SW 1271 (cell line): ENCODE measurements at places on chromosomes 7 and 10.

DNA sequence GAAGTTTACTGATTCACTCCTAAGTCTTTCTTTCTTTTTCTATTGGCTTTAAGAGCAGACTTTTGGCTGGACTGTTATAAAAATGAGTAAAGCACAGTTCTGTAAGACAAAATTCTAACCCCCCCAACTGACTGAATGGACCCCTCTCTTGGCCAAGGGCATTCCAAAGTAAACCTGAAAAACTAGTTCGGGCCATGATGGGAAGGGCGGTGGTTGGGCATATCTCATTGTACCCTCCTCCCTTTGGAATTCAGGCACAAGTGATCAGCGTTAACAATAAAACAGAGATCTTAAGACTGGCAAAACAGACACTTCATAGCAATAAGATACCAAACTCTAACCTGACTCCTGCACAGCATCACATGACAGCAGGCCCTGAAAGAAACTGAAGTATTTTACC is 6.1 kb upstream of the KIF20B start:
- DNase-seq = no peak

GRCh38 chr7:37349979-37350590 is 98.6 kb downstream of the ELMO1 start:
- DNase-seq = no peak

GRCh38 chr7:75905785-75906604 is 9.0 kb upstream of the POR start:
- no peak for DNase-seq

GRCh38 chr7:114048386-114049235 is 129.8 kb upstream of the PPP1R3A start:
- DNase-seq = peak; percentile 23

DNA sequence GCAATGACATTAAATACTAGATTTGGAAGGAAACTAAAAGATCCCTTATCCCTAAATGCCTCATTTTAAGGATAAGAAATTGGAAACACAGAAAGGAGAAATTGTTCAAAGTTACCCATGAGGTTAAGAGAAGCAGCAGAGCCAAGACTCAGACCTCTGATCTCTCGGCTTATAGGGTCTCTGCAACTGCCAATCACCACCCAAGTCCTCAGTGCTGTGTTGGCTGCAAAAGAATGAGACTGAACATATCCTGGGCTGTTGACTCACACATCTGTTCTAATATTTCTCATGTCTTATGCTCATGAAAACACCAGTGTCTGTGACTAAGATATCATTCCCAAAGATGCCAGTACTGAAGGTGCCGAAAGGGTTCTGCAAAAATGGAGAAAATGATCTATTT is 153.3 kb downstream of the XPNPEP1 start:
- no peak for DNase-seq

- DNase-seq = no peak
These were observed 7.1 kb upstream of the RBM20 start for GRCh38 chr10:110636932-110637557.

DNA sequence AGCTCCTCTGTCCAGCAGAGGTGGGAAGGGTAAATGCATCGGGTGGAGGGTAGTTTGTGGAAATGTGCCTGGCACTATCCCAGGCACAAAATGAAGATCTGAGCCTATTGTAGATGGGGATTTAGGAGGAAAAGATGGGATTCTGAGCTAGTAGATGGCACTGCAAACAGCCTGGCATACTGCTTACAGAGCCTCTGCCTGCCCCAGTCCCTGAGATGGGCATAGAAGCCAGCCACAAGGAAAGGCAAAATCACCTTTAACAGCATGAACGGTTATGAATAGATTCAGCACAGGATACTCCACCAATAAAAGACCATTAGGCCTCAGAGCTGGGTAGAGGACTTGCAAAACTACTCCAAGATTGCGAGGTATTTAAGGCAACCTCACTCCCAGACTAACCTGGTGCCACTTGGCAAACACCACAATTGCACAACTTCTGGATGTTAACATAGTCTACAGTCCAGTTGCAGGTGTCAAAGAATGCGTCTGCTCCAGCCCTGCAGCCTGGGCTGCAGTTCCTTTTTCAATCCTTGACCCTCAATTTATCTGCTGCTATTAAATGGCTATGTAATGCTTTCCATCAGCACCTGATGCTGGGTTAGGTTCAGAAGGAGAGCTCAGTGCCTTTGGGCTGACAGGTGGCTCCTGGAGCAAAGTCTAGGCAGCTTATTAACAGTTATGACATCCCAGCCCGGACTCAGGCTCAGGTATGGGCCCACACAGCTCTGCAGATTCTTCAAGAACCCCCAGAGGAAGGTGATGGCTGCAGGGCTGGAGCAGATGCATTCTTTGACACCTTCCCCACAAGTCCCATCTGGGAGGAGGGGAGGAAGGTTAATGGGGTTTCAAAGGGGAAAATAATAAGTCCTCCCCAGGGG is 34.0 kb downstream of the CDHR3 start:
- no peak for DNase-seq

- no peak for DNase-seq
These were observed 57.8 kb upstream of the PDCD4 start for GRCh38 chr10:110813743-110814472.

DNA sequence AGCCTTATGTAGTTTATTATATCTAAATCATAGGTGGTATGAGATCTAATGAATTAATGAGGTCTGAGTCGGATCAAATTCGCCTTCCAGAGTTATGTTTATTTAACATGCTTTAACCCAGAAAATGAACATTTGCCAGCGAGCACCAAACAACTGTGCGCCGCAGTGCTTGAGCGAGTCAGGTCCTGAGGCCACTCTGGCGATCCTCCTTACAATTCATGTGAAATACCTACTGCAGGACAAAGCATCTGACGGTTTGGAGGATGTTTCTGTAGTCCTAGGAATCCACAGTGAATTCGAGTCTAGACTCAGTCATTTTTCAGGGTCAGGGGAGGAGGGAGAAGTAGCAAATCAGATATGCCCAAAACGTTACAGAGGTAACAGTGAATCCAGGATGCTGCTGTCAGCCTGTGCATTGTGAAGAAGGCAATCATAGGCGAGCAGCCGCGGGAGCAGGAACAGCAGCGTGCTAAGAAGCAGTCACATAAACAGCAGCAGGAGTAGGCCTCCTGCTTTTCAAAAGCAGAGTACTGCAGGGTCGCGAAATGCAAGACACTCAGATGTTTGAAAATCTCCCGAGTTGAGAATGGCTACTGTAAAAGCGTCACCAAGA is 120.2 kb downstream of the CACNB2 start:
- no peak for DNase-seq

DNA sequence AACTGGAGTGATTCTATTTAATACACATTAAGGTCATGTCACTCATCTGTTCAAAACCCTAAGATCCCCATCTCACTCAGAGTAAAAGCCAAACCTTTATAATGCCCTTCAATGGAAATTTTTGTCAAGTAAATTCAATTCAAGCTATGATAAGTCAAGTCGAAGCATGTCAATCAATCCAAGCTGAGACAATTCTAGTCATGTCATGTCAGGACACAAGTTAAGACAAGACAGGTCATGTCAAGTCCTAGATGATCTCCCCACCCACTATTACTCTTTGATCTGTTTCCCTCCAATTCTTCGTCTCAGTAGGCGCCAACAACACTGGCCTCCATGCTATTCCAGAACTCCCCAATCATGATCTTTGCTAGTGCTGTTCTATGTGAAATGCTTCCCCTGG is 141.4 kb downstream of the MAGI2 start:
- DNase-seq = no peak

GRCh38 chr7:27958933-27959548 is 219.1 kb downstream of the TAX1BP1 start:
- DNase-seq = no peak

DNA sequence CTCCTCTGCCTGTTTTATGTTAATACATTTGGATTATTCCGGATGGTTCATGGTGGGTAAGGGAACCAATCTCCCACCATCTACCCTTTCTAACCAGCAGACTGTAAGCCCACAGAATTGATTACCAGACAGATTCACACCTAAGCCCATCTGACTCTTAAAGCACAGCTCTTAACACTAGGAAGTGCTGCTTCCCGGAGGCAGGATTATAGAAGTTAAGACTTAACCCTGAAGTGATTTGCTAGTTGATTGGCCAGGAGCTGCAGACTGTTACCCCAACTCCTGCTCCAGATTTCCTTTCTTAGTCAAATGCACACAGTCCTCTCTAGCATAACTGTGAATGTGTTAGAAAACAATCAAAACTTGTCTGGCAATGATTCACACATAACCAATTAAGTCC is 221.7 kb downstream of the CDK14 start:
- DNase-seq = no peak

DNA sequence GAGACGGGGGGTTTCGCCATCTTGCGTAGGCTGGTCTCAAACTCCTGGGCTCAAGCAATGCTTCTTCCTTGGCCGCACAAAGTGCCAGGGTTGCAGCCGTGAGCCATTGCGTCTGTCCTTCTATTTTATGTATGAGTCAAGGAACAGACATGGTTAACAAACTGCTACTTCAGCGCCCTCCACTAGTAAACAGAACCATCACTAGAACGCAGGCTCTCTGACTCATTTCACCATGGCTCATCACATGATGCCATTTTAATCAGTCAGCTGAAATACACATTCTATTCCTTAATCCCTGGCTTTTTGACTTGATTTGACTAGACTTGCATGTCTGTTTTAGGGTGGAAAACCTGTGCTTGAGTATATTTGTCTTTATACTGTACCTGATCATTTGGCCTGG is 41.3 kb downstream of the CELF2 start:
- DNase-seq = no peak

- peak; percentile 83 for DNase-seq
These were observed 4.3 kb downstream of the NOC3L start for GRCh38 chr10:94358480-94358879.

GRCh38 chr10:87786421-87786820 is 31.6 kb downstream of the ATAD1 start:
- no peak for DNase-seq
